ENCODE measurements at places on chromosomes 4 and X.
A peak's percentile ranks its signal among the peaks of the same experiment; 100 is the strongest.

DNA sequence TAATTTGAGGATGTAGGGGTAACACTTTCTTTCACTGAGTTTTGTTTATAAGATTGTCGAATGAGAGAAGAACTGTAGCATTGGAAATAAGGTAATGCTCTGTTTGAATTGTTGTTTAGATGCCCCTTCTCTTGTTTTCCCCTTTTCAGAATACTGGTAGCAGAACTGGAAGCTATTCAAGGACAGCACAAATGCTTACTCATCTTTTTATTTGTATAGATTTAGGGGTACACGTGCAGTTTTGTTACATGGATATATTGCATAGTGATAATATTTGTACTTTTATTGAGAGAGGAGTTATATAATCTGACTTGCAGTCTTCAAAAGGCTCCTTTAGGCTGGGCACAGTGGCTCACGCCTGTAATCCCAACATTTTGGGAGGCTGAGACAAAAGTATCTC lies 145.4 kb upstream of the HAND2 start:
- no peak for DNase-seq

DNA sequence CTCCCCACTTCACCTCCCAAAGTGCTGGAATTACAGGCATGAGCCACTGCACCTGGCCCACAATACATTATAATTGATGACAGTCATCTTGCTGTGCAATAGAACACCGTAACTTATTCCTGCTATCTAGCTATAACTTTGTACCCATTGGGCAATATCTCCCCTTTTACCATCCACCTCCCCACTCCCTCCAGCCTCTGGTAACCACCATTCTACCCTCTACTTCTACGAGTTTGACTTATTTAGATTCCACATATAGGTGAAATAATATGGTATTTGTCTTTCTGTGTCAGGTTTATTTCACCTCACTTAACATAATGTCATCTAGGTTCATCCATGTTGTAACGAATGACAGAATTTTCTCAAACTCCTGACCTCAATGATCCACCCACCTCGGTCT lies 8.2 kb upstream of the TEX11 start:
- no peak for DNase-seq

- peak; percentile 26 for DNase-seq
Observed at GRCh38 chr4:53015681-53016080, 153.6 kb downstream of the RASL11B start.

- DNase-seq: no peak
Observed at GRCh38 chr4:73713650-73714049, 26.7 kb upstream of the CXCL8 start.

GRCh38 chrX:129026202-129026601 lies 497.1 kb downstream of the SMARCA1 start:
- no peak for DNase-seq

DNA sequence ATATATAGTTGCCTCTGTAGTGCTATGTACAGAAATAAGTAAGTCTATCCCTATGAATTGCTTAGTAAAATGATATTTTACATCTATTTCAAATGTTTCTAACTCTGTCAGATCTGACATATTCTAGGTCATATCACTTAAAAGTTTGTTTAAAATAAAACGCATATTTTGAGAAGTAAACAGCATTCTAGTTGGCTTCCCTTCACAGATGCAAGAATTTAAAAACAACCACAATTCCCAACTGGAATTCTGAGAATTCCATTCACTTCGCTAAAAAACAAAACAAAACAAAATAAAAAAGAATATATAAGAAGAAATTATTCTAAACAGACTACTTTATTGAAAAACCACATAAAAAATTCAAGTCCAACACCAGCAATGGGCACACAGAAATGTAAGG lies 126.0 kb downstream of the PPP3CA start:
- DNase-seq: no peak

DNA sequence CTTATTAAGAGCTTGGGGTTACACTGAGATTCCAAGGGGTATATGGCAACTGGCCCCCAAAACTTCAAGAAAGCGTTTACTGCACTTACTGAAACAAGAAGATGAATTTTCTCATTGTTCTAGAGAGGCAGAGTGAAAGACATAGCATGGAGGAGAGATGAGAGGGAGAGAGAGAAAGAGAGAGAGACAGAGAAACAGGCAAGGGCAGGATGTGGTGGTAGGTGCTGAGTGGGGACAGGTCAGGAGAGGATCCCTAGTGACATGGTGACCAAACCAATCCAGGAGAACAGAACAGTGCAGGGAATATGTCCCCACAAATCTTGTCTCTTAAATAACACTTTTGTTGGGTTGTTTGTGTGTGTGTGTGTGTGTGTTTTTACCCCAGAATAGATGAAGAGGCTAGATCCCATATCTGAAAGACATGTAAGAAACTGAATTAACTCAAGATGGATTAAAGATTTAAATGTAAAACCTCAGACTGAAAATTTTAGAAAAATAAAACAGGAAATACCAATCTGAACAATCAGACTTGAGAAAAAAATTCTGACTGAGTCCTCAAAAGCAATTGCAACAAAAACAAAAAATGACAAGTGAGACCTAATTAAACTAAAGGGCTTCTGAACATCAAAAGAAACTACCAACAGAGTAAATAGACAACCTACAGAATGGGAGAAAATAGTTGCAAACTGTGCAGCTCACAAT lies 202.2 kb downstream of the QDPR start:
- no peak for DNase-seq

DNA sequence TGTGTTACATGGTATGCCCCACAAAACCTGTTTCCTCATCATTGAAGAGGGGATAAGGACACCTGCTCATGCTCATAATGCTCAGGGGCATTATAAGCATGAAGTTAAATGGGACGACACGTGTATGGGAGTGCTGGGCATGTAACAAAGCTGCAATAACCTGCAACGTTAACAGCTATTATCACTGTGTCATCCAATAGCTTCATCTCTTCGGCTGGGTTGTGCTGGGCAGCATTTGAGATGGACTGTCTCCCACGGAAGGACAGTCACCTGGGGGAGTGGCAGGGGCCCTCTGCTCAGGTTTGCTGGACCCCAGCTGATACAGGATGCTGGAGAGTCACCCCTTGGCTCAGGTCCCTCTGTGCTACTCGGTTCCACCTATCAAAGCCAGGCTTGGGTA lies 94.5 kb downstream of the NSUN7 start:
- DNase-seq: no peak

DNA sequence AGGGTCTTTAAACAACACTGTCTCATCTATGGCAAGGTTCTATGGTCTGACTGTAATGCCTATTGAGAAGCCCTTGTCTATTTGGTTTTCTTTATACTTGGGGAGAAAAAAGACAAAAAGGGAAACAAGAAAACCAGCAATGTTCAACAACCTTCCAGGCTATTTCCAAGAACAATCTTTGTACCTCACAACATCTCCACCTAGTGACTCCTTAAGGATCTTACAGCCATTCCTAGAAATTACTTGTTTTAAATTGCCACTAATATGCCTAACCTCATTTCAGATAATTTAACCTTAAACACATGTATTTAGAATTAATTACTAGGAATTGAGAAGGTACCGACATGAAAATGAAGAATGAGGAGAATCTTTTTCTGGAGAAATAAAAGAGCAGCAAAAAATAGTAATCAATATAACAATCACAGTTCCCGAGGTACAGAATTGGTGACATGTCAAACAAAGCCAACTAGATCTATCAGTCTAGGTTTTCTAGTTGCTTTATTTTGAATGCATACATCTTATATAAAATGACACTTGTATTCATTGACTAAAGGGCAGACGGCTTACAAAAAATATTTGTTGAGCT lies 1.6 kb upstream of the RBM46 start:
- DNase-seq: no peak

DNA sequence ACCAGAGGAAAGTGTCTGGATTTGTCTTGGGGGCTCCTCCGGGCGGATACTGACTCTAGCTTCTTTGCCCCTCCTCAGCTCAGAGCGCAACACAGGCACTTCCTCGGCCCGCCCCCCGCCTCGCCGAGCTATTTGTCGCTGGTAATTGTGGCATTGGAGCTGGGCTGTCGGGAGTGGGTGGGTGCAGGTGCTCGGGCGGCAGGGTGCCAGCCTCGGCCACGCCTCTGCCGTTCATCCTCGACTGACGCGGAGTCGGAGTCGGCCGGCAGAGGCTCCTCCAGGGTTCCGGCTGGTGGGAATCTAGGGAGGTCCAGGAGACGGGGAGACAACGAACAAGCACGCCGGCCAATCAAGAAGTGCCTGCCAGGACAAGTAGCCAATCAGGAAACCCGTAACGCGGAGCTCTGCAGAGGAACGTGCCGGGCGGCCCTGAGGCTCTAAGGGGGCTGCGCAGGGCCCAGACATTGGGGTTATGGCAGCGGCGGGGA lies 3.9 kb upstream of the SYN1 start:
- peak; percentile 26 for DNase-seq

DNA sequence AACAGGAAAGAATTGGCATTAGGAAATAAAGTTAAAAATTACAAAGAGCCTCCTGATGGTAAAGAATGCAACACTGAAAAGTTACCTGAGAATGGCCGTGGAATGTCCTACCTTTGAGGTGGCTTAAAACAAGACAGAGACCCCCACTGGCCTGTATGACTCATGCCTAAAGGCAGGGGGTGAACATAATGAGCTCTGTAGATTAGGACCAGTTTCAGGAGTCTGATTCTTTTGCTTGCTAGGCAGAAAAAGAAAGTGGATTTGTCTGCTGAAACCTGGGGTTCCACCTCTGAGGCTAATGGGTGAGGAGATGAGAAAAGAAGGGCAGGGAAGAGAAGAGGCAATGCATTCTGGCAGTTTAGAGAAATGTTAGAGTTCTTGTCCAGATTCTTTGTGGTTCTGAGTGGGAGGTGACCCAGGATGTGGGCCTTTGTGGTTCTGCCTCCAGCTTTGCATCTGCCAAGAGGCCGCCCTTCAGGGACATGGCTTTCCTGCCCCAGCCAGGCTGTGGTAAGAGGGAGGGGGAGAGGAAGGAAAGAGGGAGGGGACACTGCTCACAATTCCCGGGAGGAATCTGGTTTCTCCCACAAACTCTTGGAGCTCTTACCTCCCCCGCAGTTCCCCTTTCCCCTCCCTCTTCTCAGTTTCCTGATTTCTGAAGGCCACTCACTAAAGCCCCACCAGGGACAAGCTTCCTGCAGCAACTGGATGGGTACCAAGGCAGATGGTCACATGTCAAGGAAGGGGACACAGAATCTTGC lies 109.6 kb downstream of the EFNB1 start:
- DNase-seq: no peak

DNA sequence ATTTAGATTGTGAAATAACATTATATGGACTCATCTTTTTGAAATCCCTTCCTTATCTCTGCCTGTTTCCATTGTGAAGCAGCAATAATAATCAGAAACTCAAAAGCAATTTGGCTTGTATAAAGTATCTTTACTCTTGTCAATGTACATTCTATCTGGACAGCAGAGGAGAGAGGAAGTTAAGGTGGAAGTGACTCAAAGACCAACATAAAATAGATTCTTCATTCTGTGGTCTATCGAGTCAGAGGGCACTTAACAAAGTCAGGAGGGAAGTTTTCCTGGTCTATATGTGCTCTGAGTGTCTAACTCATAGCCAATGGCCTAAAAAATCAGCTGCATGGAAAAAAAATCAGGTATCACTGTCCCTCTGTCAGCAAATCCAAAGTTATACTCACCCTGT lies 155.5 kb downstream of the EMCN start:
- DNase-seq: no peak

DNA sequence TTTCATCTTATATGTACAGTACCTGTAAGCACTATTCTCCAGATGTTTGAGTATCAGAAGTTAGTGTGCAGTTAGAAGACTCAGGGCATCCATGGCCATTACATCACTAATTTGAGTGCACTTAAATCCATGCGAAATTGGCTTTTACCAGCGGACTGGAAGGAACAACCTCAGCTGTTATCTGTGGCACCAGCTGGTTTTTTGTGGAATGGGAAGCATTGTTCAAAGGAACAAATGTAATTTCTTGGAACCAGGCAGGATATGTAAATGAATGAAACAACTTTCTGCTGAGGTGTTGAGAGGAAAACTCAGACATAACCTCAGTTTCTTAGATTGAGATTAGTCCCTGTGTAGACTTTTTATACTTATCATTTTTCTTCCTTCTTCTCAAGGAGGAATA lies 60.2 kb downstream of the PDGFRA start:
- no peak for DNase-seq

GRCh38 chr4:27161191-27161590 lies 300.6 kb downstream of the STIM2 start:
- DNase-seq: no peak

DNA sequence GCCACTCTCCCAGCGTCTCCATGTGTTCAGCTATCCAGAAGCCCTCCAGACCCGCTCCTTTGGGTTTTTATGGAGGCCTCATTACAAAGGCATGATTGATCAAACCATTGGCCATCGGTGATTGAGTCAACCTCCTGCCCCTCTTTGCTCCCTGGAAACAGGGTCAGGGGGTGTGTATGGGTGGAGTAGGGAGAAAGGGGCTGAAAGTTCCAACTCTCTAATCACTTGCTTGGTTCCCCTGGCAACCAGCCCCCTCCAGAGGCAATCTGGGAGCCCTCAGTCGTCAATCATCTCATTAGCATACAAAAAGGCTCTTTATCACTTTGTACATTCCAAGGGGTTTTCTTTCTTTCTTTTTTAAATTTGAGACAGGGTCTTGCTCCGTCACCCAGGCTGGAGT lies 2.3 kb downstream of the TRIM2 start:
- no peak for DNase-seq

DNA sequence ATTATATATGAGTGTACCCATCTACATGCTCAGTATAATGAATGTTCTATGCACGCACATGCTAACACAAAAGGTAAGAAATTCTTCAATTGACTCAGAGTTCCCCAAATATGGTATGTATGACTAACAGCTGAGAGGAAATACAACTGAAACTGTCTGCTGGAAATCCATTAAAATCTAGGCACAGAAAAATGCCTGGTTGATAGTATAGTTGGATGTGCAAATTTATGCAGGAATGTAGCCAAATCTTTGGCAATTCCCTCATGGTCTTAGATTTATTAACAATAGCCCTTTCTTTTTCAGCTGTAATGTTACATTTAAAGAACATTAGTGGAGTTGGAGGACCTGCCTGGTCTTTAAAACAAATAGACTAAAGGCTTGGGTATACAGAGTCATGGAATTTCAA lies 5.5 kb downstream of the CAMK2D start:
- DNase-seq: peak; percentile 87

DNA sequence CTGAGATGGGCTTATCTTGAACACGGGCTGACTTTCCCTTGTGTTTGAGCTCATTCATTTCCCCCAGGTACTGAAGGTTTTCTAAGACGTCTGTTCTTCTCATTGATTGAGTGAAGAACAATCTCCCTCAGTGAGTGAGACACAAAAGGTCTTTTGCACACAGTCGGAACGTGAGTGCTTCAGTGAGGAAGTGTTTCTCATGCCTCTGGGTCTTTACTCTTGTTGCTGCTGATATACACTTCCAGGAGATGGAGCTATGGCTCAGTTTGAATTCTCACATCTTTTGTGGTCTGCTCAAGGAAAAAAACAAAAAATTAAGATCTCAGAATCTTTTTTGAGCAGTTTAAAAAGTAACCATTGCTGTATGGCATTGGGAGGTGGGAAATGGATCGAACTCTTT lies 981.9 kb upstream of the TENM3 start:
- DNase-seq: no peak

GRCh38 chr4:23163647-23164436 lies 471.1 kb downstream of the GBA3 start:
- DNase-seq: no peak

Data from activated CD4-positive, alpha-beta T cell treated with anti-CD3 and anti-CD28 coated beads, Interleukin-10, Interleukin-2, amounts not matched to agents 100 ng/mL and 50 ng/mL, durations not matched to agents 16 hours and 8 hours (primary cell).